Effector memory CD8-positive, alpha-beta T cell (primary cell): ENCODE measurements at places on chromosomes 5 and 9.
A peak's percentile ranks its signal among the peaks of the same experiment; 100 is the strongest.

- DNase-seq = no peak
These were observed 564.0 kb downstream of the IRX1 start for GRCh38 chr5:4159681-4160080.

DNA sequence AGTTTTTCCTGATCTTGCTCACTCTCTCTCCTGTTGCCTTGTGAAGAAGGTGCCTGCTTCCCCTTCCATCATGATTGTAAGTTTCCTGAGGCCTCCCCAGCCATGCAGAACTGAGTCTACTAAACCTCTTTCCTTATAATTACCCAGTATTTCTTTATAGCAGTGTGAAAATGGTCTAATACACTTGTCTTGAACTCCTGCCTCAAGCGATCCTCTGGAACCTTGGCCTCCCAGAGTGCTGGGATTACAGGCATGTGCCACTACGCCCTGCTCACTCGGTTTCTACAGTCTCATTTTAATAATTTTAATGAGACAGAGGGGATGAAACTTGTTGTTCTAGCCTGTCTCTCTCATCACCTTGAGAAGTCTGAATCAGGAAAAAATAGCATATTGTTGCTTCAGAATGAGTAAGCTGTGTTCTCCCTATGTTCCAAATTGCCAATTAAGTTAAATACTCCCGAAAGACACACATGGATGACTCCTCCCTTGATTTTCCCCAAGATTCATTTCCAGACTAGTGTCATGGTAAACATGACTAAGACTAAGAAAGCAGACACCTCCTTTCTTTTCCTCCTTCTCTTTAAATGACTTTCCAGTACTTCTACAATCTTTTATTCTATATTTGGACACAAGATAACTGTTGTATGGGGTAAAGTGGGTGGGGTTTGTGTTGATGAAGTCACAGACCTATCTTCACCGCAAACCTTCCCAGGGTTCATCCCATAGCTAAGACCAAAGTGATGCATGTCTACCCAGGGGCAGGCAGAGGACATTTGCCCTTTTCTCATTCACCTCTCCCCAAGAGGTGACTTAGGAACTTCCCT is 7.8 kb upstream of the DNAJC18 start:
- DNase-seq = no peak

DNA sequence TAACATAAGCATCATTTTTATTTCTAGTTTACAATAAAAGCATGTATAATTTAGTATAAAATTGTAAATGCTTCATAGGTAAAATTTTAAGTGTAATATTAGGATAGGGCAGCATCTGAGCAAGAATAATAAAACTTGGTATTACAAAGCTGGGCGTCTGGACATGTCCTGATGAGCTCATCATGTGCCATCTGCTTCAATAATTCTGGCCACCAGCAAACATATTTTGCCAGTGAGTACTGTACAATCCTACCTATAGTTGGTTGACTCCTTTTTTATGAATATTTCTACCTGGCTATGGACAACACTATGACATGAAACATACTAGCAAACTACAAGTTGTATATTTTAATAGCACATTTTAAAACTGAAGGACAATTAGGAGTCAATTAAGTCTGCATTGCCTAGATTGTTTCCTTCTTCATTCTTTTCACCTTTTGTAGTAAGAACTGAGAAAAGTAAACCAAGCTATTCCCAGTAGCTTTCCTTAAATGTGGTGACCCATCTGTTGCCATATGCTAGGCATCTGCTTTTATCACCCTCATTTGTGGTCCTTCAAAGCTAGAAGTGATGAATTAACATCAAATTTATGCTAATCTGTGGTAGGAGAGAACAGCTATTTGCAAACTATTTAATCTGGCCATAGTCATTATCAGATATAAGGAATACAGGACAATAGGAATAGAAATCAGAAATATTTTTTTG is 23.4 kb downstream of the LURAP1L start:
- DNase-seq = no peak

GRCh38 chr9:12657998-12658397 is 35.2 kb upstream of the TYRP1 start:
- no peak for DNase-seq

DNA sequence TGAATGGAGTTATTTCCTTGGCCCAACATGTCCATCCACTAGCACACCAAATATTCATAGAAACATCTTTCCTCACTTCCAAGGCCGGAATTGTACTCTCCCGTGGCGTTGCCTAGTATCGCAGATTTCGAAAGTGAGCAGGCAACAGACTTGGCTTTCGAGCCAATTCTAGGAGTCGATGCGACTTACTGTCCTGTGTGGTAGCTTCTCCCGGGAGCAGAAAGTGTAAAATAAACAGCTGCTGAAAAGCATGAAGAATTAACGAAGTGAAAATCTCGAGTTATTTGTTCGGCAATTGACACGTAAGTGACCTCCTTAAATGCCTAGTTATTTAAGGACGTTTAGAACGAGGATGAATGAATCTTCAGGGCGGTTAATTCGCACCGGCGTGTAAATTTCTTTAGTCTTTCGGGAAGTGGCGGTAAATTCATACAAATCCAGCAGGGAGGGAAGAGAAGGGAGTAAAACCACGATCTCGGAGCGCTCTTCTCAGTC is 449 bp upstream of the PCSK5 start:
- no peak for DNase-seq

GRCh38 chr9:101438523-101438922 is 2.9 kb upstream of the ALDOB start:
- DNase-seq = no peak

DNA sequence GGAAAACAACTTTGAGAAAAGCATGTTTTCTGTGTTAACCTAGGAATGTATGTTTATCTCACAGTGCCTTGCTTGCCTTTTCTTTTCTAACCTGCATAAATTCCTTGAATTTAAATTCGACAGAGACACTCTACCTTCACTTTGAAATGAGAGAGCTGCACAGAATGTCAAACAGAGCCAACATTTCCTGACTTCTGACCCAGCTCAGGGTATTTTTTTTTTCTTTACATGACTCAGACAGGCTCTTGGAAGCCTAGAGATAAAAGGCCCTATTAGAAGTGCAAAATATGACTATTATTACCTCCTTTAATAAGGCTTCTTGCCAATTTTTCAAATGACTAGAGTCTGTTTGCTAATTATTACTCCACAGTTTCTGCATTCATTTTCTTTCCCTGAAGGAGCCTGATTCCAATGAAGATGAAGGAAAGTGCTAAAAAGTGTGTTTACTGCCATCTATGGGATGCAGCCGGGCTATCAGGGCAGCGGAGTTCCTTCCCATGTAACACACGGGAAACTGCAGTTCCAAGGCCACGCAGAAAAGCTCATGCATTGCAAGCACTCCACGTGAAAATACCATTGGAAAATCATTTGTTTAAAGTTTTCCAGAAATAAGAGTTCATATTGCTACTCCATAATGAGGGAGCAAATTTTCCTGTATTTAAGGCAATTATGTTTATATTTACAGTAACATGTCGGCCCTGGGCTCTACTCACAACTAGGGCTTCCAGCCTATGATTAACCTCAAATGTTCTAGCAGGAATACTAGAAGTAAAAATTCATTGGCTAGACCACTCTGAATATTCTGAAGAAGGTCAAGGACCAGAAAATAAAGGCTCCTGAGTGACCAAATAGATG is 485.6 kb downstream of the ZSWIM6 start:
- DNase-seq = no peak

DNA sequence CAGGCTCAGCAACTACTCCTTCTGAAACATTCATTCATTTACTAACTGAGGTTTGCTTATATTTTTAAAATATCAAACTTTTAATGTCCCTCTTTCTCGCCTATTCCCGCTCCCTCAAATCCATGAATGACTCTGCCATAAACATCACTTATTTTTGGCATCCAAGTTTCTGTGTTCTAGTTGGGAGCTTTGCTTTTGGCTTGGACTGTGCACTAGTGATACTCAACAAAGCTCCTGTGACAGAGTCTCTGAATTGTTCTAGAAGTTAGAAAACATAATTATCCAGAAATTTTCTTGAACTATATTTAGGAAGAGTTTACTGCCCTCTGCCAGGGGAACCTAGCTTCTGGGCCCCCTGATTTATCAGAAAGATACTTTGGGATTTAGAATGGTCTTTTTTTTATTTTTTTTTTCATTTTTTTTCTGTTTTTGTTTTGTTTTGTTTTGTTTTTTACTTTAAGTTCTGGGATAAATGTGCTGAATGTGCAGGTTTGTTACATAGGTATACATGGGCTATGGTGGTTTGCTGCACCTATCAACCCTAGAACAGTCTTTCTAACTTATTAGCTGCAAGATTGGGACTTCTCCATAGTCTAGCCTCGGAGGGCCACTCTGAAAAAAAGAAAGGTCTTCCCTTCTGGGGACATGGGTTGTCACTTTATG is 64.7 kb upstream of the PTGER4 start:
- no peak for DNase-seq

GRCh38 chr5:178649580-178649979 is 22.7 kb upstream of the CLK4 start:
- DNase-seq = no peak

DNA sequence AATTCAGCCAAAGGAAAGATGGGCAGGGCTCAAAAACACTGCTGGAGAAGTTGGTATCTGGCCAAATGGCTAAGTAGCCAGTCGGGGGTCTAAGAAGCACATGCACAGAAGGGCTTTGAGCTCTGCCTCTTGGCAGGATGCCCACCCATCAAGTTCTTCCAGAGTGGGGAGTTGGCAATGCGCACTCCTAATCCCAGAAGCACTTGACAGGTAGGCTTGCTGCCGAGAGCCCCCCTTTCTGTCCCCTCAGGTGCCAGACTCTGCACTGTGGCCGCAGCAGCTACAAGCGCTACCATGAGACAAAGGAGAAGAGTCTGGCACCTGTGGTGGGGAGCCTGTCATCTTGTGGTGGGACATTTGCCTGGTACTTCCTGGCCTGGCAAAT is 252.9 kb upstream of the SLC24A2 start:
- peak; percentile 19 for DNase-seq

DNA sequence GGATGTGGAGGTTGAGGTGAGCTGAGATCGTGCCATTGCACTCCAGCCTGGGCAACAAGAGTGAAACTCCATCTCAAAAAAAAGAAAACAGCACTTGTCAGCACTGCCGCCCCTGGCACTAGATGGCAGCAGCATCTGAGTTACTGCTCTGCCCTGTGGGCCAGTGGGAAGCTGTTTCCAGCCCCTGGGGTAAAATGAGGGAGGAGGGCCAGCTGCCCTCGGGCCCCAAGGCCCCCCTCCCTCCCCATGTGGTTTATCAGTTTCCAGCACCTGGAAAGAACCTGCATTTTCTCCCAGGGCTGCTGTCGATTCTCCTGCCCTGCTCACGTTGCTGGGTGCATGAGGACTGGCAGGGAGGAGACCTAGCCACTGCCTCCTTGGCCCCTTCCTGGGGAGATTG is 13.2 kb upstream of the CEL start:
- peak; percentile 11 for DNase-seq

DNA sequence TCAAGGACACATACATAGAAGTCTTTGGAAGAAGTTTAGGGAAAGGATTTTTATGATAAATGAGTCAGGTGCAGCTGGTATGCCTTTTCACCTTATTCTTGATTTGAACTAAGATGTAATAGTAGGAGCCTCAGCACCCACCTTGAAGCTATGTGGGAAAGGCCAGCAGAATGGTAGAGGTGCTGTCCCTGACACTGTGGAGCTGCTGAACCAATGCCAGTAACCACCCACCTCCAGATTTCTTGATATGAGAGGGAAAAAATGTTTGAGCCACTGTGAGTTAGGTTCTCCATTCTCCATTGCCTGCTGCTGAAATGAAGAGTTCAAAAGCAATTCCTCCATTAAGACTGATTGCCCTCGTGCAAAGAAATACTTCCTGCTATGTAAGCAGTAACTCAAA is 12.2 kb upstream of the HMGCR start:
- no peak for DNase-seq

DNA sequence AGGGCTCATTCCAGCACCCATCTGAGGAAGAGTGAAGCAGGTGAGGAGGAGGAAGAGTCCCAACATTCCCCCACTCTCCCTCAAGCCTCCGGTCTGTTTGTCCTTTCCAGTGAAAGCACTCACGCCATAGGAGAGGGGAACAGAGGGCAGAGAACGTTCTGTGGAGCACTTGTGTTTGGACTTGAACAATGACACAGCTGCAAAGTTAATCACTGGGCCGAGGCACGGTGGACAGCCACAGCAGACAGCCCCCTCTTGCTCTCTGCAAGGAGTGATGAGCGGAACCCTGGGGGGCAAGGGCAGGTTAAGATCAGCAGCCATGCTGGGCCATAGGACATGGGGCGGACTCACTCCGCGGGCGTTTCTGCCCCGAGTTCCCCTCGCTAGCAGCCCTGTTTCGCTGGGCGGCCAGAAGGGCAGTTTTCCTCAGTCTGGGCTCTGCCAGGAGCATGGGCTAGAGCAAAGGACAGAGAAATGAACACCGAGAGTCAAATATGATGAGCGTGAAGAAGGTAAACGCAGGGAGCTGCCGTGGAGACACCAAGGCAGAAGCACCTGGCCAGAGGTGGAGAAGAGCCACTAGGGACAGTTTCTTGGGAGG is 185.7 kb downstream of the GAPVD1 start:
- no peak for DNase-seq

- no peak for DNase-seq
These were observed 1930.5 kb downstream of the EFNA5 start for GRCh38 chr5:105740242-105740641.
